ENCODE measurements at places on chromosomes 11 and 22.

GRCh38 chr11:6968816-6969215 lies 42.6 kb downstream of the ZNF215 start:
- DNase-seq: no peak

- no peak for DNase-seq
Measured at GRCh38 chr11:76415073-76415472, 29.7 kb upstream of the EMSY start.

DNA sequence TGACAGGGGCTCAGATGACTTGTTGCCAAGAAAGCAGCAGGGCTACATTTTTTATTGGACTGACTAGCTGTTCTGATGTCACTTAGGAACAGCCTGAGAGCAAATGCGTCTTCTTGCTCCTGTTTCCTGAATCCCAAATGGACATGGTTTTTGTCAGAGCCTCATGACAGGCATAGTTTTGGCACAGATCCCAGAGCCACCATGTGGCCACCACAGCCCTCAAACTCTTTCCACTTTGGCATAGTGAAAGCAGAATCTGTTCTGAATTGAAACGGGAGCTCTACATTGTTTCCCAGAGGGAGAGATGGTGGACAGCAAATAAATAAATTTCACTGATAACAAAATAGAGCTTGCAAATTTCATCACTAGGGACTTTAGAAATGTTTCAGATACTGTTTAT lies 222.2 kb downstream of the C11orf87 start:
- DNase-seq: peak; percentile 14

GRCh38 chr11:18757811-18758210 lies 31.8 kb upstream of the IGSF22 start:
- DNase-seq: no peak

DNA sequence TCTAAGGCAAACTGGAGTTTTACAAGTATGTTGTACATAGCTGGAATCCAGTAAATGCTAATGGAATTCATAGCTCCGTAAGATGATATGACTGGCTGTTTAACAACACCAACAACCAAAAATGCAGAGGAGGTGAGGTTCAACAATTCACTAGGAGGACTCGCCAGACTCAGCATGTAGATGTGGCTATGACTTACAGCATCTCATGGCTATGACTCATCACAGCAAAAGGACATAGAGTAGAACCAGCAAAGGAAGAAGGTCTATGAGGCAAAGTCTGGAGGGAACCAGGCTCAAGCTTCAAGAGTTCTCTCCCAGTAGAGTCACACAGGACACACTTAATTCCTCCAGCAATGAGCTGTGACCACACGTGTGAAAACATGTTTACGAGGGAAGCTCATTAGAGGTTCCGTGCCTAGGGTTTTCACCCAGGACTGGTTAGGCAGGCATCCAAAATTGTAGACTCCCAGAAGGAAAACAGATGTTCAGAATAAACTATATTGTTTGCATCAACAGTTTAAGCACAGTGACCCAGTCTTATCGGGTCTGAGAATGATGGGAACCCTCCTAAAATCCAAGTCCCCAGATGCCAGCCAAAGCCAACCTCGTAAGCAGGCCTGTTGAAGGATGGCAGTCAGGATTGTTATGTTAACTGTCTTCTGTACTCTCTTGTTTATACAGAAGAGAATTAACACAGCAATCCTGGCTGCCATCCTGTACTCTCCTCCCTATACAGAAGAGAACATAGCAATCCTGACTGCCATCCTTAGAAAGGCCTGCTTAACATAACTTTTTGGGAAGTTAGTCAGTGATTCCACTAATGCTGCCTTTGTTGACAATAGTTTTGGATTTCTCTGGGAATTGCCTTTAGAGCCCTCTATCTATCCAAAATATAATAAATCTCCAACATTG lies 116.6 kb downstream of the LARGE1 start:
- DNase-seq: no peak

DNA sequence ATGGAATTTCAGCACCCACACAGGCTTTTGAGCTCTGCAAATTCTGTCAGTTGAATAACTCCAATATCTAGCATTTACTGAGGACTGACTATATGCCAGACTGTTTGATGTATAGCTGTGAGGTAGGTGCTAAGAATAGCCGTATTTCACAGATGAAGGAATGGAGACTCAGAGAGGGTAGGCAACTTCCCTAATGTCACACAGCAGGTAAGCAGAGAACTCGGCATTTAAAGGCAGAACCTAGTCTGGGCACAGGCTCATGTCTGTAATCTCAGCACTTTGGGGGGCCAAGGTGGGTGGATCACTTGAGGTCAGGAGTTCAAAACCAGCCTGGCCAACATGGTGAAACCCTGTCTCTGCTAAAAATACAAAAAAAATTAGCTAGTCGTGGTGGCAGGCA lies 184.1 kb downstream of the BCR start:
- no peak for DNase-seq

GRCh38 chr22:43289976-43290721 lies 53.0 kb downstream of the SCUBE1 start:
- no peak for DNase-seq

- no peak for DNase-seq
Measured at GRCh38 chr22:36328635-36329253, 59.0 kb downstream of the MYH9 start.

- peak; percentile 44 for DNase-seq
Measured at GRCh38 chr22:46007848-46008261, 30.9 kb upstream of the WNT7B start.

DNA sequence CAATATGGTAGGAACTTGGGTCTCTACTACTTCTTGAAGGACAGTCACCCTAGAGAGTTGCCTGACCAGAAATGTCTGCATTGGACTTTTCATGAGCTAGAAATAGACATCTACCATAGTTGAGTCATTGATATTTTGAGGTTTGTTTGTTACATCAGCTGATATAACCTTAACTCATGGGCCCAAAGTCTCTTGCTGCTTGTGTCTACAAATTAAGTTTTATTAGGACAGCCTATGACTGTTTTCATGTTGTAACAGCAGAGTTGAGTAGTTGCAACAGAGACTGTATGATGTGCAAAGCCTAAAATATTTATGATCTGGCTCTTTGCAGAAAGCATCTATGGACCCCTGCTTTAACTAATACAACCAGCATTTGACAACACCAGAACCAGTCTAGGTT lies 155.3 kb downstream of the MIAT start:
- DNase-seq: no peak

- DNase-seq: no peak
Measured at GRCh38 chr11:33500861-33501479, 199.7 kb downstream of the C11orf91 start.

- DNase-seq: no peak
Measured at GRCh38 chr22:17228725-17229126, 9.5 kb upstream of the ADA2 start.

Data from frontal cortex (tissue), 4 donors.